ENCODE measurements at places on chromosomes 2 and 18. TPM values are rescaled to one million over a fixed set of nuclear protein-coding genes. Genes with fewer than 3 reads are reported as not detected.

DNA sequence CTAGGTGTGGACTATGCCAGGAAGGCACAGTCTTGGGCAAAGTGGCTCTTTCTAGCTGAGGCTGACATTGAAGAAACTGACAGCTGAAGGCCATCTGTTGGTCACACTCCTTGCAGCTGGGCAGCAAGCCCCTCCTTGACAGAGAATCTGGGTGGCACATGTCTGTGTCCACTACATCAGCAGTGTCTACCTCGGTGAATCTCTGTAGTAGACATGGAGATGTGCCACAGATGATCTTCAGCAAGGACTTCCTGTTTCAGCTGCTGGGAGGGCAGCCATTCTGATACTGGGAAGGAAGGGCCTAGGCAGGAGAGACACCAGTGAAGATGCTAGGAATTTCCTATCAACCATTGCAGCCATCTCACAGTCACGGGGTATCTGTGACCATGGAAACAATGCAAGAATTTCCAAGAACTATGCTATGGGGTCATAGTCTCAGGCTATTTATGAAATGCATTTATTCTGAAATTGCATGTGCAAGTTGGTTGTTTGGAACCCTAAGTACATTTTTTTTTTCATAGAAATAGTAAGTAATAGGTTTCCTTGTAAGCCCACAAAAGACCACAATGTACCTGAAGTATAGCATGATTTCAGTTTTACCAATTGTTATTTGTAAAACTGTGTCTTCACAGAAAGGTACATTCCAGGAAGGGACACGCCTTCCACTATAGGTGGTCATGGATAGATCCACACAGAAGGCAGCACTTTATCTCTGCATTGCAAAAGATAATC is 63.8 kb upstream of the DARS1 start:
- H3K4me1 ChIP-seq: no peaks in the 10 kb centered on the region
- no peaks in the 10 kb centered on the region for H3K27me3 ChIP-seq
- no peaks in the 10 kb centered on the region for H3K36me3 ChIP-seq
- no peak overlapping the region for H3K4me3 ChIP-seq
- H3K27ac ChIP-seq: no peak overlapping the region

- no peaks in the 10 kb centered on the region for H3K36me3 ChIP-seq
- H3K4me1 ChIP-seq: no peaks in the 10 kb centered on the region
Measured at GRCh38 chr2:28326881-28327505, 65.7 kb upstream of the FOSL2 start.

DNA sequence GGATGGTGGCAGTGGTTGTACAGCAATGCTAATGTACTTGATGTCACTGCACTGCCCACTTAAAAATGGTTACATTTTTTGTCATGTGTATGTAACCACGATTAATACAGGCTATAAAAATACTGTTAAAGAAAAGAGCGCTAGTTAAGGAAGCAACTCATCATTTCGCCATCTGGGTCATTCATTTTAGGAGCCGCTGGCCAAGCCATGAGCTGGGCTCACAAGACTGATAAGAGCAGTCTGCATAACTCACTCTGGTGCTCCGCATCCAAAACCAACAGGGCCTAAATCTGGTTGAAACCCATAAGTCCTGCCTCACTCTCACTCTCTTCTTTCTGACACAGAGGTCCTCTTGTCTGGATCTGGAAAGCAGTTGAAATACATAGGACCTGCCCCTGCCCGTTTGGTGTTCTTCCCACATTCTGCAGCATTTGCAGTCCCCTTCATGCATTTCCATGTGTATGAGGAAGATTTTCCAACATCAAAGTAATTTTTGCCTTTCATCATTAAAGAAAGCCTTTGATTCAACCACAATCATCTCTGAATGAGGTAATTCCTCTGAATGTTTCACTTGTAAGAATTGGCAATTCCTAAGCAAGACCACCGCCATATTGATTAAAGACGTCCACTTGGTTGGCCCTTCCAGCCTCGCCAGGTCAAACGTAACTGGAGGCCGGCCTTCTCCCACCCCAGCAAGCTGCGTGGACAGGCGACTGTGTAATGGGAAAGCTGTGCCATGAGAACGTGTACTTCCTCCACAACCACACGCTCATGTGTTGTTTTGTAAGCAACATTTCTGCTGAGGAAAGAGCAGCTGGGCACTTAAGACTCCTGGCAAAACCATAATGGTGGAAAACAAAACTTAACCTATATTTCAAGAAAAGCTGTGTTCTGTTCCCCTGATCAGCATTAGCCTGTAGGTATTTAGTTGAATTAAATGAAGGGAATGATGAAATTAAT is 112.2 kb downstream of the VAPA start:
- H3K4me1 ChIP-seq: no peaks in the 10 kb centered on the region
- no peaks in the 10 kb centered on the region for H3K27me3 ChIP-seq
- no peak overlapping the region for H3K4me3 ChIP-seq
- no peak overlapping the region for H3K27ac ChIP-seq
- H3K36me3 ChIP-seq: no peaks in the 10 kb centered on the region

DNA sequence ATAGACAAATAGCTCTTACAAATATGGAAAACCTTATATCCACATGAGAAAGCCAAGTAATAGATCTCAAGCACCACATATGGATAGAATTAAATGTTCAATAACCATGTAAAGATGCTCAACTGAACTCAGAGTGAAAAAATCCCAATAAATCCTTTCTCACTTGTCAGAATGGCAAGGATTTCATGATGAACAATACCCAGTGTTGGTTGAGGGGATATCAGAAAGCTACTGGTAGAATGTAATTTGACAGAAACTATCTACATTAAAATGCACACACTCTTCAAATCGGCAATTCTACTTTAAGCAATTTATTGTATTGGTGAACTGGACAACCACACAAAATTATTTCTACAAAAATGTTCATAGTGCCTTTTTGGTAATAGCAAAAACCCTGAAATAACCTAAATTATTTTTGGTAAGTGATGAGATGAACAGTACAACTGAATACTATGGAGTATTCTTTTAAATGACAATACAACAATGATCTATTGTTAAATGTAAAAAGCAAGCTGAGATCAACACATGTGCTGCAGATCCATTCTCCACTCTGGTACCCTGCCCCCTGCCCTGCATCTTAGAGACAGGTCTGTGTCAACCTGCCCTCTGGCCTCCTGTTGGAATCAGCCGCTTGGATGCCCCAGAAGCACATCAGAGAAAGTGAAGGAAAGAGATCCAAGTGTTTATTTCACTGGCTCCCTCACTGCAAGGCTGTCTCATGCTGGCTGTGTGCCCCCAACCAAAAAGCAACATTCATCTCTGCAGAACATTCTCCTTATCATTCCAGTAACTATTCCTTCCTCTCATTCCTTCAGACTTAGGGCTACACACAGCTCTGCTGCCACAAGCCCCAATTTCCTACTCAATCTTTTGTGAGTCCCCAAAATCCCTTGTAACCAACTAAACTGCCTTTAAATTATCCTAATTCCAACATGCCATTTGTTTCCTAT is 442.5 kb downstream of the LRATD1 start:
- no peaks in the 10 kb centered on the region for H3K4me1 ChIP-seq
- H3K27ac ChIP-seq: no peak overlapping the region
- no peaks in the 10 kb centered on the region for H3K36me3 ChIP-seq
- no peaks in the 10 kb centered on the region for H3K27me3 ChIP-seq
- H3K4me3 ChIP-seq: no peak overlapping the region

DNA sequence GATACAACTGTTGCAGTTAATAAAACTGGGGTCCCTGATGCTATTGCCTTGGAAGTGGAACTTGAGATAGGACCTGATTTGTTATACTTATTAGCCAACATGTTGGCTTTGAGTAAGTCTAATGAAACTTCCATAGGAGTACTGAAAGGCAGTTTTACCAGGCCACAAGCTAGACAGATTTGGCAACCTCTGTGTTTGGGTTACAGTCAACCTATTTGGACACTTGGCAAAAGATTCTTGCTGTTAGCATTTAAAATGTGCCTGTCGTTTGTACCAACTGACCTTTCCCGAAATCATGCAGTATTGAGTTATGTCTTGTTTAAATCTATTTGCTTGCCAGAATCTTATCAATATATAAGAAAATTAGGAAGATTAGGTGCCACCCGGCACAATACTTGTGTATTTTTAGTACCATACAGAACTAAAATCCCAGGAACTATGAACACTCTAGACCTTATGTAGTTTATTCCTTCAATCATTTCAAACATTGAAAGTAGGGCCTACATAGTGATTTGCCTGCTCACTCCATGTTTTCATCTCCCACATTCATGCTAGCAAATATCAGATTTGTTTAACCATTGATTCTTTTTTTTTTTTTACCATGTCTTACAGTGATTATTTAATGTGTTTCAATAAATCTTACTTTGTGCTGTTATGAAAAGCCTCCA is 35.5 kb upstream of the UPP2 start:
- H3K4me1 ChIP-seq: no peaks in the 10 kb centered on the region
- no peaks in the 10 kb centered on the region for H3K27me3 ChIP-seq
- H3K4me3 ChIP-seq: no peak overlapping the region
- H3K36me3 ChIP-seq: no peaks in the 10 kb centered on the region

GRCh38 chr2:38907242-38907641 is 17.6 kb downstream of the ARHGEF33 start:
- no peaks in the 10 kb centered on the region for H3K4me1 ChIP-seq
- no peak overlapping the region for H3K4me3 ChIP-seq
- no peaks in the 10 kb centered on the region for H3K27me3 ChIP-seq
- H3K27ac ChIP-seq: no peak overlapping the region
- no peaks in the 10 kb centered on the region for H3K36me3 ChIP-seq

- no peak for DNase-seq
- no peak overlapping the region for H3K27ac ChIP-seq
- H3K27me3 ChIP-seq: no peaks in the 10 kb centered on the region
- no peak overlapping the region for H3K4me3 ChIP-seq
- no peaks in the 10 kb centered on the region for H3K36me3 ChIP-seq
Measured at GRCh38 chr2:444937-445884, 157.3 kb upstream of the ALKAL2 start.

GRCh38 chr2:70771446-70771845 is 3.4 kb upstream of the ADD2 start:
- no peaks in the 10 kb centered on the region for H3K27me3 ChIP-seq
- no peaks in the 10 kb centered on the region for H3K36me3 ChIP-seq
- no peak overlapping the region for H3K27ac ChIP-seq
- peaks cover 9% of the 10 kb centered on the region for H3K4me1 ChIP-seq
- DNase-seq: no peak

DNA sequence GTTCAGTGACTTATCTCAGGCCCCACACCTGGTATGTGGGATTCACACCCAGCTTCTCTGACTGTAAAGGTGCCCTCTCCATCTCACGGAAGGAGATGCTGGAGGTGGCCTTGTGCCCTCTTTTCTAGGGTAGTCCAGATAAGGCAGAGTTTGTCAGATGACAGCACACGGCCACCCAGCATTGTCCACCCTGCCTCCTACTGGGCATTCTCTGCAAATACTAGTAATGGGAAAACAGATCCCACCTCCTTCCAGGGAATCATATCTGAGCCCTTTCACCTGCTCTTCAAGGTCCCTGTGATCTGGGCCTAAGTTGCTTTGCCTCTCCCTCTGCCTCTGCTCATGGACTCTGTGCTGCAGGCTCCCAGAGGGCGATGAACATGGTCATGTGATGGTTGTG is 214.7 kb downstream of the CLIP4 start:
- no peaks in the 10 kb centered on the region for H3K36me3 ChIP-seq
- H3K4me1 ChIP-seq: no peaks in the 10 kb centered on the region
- no peak for DNase-seq
- H3K27me3 ChIP-seq: no peaks in the 10 kb centered on the region

GRCh38 chr2:198371921-198372543 is 567.6 kb downstream of the PLCL1 start:
- no peaks in the 10 kb centered on the region for H3K36me3 ChIP-seq
- DNase-seq: no peak
- H3K4me3 ChIP-seq: no peak overlapping the region
- no peak overlapping the region for H3K27ac ChIP-seq
- H3K4me1 ChIP-seq: no peaks in the 10 kb centered on the region

DNA sequence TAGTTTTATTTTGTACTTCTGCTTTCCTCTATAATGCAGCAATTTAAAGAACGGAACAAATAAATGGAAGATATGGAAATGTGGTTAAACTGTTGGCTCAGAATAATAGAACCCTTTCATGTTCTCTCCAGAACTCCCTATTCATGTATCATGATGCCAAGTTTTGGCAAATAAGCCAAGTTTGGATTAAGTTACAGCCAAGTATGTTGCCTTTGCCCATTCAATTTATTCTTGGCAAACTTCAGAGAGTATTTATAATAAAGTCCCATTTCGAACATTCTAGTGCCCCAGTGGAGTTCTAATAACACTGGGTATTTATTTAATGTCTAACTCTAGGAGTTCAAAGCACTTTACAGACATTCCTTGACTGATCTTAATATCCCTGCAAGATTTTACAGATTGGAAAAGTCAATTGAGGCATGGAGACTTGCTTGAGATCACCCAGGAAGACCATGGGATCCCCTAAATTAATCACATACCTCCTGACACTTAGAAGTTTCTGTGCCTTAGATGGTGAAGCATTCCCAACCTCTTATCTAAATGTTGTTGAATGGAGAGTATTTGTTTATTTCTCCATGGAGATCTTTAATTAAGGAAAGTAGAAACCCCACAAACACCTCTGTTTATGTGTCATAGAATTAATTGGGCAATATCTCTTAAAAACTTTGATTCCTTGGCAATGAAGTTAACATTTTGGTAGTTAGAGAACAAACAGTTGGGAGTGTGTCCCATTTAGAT is 106.7 kb downstream of the ACKR3 start:
- no peak overlapping the region for H3K4me3 ChIP-seq
- no peaks in the 10 kb centered on the region for H3K27me3 ChIP-seq
- DNase-seq: no peak
- H3K27ac ChIP-seq: no peak overlapping the region
- H3K4me1 ChIP-seq: peaks cover 34% of the 10 kb centered on the region

DNA sequence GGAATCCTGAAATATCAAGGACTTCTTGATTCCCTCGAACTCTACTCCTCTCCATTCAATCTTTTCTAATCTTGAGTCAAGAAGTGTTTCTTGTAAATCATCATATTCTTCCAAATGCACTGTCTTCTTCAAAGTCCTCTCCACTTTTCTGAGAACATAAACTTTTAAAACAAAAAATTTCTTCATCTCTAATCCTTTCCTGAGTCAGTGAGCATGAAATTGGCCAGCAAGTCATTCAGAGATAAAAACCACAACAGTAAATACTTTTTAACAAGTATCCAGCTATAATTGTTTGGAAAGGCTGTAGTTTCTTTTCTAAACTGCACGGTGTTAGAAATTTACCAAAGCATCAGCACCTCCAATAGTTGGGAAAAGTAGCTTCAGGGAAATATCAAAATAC is 312.6 kb upstream of the GALNT5 start:
- no peak overlapping the region for H3K27ac ChIP-seq
- no peaks in the 10 kb centered on the region for H3K27me3 ChIP-seq
- H3K4me1 ChIP-seq: no peaks in the 10 kb centered on the region
- H3K4me3 ChIP-seq: no peak overlapping the region
- H3K36me3 ChIP-seq: no peaks in the 10 kb centered on the region
- DNase-seq: no peak

DNA sequence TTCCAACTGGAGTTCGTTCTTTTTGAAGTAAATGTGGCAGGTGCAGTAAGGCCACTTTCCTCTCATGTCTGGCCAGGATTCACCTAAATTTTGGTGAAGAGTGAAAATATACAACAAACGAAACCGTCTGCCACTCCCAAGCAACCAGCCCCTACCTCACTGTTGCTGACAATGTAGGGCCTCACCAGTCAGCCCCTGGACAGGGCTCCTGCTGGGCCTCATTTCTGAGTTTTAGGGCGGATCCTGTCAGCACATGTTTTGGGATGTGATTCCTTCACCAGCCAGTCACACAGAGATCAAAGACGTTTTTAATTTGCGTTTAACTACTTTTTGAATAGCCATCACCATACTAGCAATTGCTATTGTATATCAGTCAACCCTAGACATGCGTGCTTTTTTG is 185.0 kb downstream of the WDR7 start:
- no peak for DNase-seq
- no peaks in the 10 kb centered on the region for H3K36me3 ChIP-seq
- no peak overlapping the region for H3K27ac ChIP-seq
- no peak overlapping the region for H3K4me3 ChIP-seq

The CFAP65 gene
- under 0.01 TPM for total RNA-seq

The SNORC gene
- 0.79 TPM for total RNA-seq

The UGT1A8 gene
- total RNA-seq: not detected

The POTEC gene
- not detected for total RNA-seq

The DYNAP gene
- not detected for total RNA-seq
